Choroid plexus epithelial cell (primary cell): ENCODE measurements at places on chromosomes 2 and 18.

DNA sequence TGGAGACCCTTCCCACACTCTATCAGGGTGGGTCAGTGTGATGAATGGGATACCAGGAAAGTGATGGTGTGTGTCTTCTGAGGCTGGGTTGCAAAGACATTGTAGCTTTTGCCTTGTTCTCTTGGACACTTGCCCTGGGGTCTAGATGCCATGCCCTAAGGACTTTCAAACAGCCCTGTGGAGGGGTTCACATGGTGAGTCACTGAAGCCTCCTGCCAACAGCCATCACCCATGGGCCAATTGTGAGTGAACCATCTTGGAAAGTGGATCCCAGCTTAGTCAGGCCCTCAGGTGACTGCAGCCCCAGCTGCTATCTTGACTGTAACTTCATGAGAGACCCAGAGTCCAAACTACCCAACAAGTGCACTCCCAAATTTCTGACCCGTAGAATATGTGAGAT, 25.8 kb upstream of the IGFBP5 start:
- no peak for DNase-seq

DNA sequence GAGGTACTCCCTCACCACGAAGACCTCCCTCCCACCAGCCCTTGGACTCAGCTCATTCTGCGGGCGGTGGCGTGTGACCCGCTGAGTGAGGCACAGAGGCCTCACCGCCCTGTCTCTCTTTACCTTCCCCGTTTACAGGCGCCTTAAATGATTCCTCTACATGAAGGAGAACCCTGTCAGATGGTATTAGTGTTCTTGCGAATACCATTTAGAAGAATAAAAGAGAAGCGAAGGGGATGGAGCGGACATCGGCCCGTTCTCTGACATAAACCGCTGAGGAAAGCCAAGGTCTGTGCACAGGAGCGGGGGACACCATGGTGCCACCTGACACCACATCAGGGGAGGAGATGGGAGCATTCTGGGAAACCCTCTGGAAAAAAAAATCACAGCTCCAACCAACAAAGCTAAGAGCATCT, 179.8 kb downstream of the HDAC4 start:
- no peak for DNase-seq

GRCh38 chr2:25286025-25286400, 55.7 kb downstream of the DNMT3A start:
- peak; percentile 21 for DNase-seq

- DNase-seq: no peak
Observed at GRCh38 chr2:39778233-39778632, 825 bp downstream of the THUMPD2 start.

DNA sequence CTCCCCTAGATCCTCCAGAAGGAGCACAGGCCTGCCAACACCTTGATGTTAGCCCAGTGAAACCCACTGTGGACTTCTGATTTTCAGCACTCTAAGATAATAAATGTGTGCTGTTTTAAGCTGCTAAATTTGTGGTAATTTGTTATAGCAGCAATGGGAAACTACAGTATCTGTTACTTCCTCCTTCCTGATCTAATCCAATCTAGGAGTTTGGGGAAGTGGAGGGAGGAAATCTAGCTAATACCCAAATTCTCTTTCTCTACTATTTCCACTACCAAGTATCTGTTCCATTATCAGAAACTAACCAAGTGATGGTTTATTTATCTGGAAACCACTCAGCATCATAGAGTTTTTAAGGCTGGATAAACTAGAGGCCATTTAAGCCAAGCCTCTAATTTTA, 64.9 kb downstream of the AFF3 start:
- DNase-seq: no peak

GRCh38 chr2:171389780-171390179, 44.0 kb downstream of the METTL8 start:
- DNase-seq: no peak

DNA sequence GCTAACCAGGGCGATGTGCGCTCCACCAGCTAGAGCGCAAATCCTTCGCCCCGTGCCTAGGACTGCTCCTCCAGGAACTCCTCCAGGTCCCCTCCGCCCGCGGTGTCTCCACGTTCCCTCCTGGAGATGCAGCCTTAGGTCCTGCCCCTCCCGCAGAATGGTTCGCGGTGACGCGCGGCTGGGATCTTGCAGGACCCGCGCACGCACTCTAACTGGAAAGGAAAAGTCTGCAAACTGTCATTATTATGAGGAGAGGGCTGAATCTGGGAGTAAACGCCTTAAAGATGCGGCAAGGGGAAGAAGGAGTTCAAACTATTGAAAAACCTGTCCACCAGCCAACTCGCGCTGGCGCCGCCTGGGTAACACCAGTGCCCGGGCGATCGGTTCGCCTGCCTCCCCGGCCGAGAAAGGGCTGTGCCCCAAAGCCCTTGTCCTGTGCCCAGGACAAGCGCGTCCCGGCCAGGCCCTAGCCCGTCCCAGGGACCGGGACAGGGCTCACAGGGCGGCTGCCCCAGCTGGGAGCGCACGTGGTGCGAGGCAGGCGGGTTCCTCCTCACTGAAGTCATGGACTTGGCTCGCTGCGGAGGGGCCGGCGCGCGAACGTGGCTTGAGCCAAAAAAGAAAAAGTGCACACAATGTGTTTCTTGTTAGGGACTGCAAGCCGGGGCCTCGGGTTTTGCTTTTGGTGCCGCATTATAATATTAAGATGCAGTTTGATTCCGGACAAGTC, 5.5 kb upstream of the ID2 start:
- DNase-seq: peak; percentile 62

- no peak for DNase-seq
Observed at GRCh38 chr2:215882689-215883088, 130.7 kb downstream of the MREG start.

DNA sequence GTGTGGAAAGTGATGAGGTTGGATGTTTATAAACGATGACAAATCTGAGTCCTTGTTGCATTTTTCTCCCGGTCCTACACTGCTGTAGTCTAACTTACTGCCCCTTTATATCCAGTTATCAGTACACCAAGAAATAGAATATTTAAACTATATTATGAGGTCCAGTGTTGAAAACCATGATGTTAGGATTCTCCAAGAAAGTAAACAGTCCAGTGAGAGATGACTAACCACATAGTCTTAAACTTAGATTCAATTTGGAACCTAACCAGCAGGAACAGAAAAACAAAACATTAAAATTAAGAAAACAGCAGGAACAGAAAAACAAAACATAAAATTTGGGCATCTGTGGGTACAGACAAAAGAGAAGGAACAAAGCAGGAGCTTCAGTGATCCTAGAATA, 143.2 kb downstream of the TPGS2 start:
- no peak for DNase-seq

- DNase-seq: no peak
Observed at GRCh38 chr2:58512878-58513277, 271.8 kb upstream of the FANCL start.

DNA sequence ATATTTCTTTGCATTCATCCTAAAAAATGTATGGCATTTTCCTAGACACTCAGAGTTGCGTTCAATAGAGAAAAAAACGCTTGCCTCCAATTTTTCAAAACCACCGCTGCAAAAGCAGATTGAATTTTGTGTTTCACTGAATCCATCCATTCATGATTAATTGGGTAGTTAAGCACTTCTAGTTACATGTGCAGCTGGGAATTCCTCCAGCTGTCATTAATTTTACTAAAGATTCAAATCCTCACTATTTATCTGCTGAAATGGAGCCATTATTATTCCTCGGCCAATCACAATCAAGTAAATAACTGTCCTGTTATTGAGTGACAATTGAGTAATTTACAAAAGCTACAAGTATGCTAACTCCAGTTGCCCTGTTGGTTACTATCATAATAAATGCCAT, 75.8 kb upstream of the ARL5A start:
- DNase-seq: no peak

- no peak for DNase-seq
Observed at GRCh38 chr2:44777537-44777936, 164.0 kb upstream of the SIX3 start.

GRCh38 chr2:239834143-239834542, 191.0 kb downstream of the NDUFA10 start:
- no peak for DNase-seq

GRCh38 chr2:81940266-81940955, 1635.9 kb upstream of the LRRTM1 start:
- no peak for DNase-seq

DNA sequence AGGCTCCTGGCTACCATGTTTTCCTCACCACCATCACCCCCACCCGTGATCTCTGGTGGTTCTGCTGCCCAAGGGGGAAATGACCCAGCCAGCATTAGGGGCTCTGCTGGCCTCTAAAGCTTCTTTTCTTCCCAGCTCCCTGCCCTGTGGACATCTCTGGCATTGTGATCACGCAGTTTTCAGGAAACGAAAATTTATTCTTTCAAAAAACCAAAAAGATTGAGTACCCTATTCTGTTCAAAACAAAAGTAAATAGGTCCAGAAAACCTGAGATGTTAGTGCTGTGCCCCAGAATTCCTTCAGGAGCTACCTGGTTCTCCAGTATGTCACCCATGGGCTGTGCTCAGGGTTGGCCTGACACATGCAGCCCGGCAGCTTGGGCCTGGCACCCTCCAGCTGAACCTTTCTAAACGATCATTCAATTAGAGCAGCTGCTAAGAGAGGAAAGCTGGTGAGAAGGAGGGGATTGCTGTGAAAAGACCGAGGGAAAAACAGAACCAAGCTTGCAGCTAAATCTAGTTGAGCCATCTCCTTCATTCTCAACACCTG, 157.5 kb downstream of the MGAT5 start:
- DNase-seq: no peak
